Upper lobe of right lung (tissue), 1 donor: ENCODE measurements at places on chromosomes 4 and X.

DNA sequence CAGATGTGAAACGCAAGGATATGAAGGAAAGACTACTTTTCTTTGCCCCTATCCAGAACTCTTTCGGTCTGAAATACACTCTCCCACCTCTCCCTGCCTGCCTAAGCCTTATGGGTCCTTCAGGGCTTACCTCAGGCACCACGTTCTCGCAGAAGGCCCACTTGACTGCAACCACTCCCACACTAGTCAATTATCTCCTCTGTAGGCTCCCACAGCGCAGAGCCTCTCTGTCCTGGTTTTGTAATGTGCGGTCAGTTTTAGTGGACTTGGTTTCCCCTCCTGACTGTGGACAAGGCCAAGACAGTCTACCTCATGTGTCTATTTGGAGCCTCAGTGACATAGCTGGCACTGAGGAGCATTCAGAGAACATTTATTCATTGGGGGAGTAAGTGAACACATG, 11.1 kb downstream of the CNGA2 start:
- H3K36me3 ChIP-seq, result no peaks in the 10 kb centered on the region
- H3K4me1 ChIP-seq, result no peaks in the 10 kb centered on the region
- no peak overlapping the region for H3K27ac ChIP-seq

GRCh38 chr4:23881052-23881501, 8.8 kb downstream of the PPARGC1A start:
- peaks cover 13% of the 10 kb centered on the region for H3K4me1 ChIP-seq
- H3K36me3 ChIP-seq, result no peaks in the 10 kb centered on the region
- no peak overlapping the region for H3K4me3 ChIP-seq

- H3K4me1 ChIP-seq, result peaks cover 2% of the 10 kb centered on the region
- DNase-seq, result peak; percentile 68
- peak overlapping the region; percentile 60 for H3K4me3 ChIP-seq
- peak overlapping the region; percentile 40 for H3K27ac ChIP-seq
These were observed 5.6 kb downstream of the PRDM8 start for GRCh38 chr4:80202741-80203553.

DNA sequence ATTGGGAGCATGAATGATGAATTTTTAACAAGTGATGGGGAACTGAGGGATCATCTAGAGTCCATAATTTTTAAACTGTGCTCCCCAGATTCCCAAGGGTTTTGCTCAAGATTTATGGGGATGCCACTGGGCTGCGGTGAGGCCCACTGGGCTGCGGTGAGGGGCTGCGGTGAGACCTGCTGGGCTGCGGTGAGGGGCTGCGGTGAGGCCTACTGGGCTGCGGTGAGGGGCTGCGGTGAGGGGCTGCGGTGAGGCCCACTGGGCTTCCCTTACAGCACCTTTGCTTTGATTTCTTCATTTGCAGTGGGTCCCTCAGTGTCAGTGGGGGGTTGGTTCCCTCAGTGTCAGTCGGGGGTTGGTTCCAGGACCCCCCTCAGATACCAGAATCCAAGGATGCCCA, 47.4 kb upstream of the ATOH1 start:
- no peak overlapping the region for H3K27ac ChIP-seq
- no peaks in the 10 kb centered on the region for H3K4me1 ChIP-seq
- H3K4me3 ChIP-seq, result no peak overlapping the region
- no peaks in the 10 kb centered on the region for H3K27me3 ChIP-seq
- DNase-seq, result no peak

DNA sequence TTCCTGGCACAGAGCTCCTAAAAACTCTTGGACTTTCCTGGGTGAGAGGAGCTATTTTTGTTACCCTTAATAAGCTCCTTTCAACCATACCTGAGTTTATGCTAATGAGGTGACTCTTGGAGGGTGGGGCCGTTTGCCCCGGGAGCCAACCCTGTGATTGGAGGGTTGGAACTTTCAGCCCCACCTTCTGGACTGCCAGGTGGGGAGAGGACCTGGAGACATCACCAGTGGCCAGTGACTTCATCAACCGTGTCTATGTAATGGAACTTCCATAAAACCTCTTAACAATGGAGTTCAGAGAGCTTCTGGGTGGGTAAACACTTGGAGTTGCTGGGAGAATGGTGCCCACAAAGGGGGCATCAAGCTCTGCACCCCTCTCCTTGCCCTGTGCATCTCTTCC, 17.9 kb upstream of the ENPP6 start:
- H3K27me3 ChIP-seq, result peaks cover 9% of the 10 kb centered on the region
- H3K36me3 ChIP-seq, result no peaks in the 10 kb centered on the region
- no peak overlapping the region for H3K27ac ChIP-seq
- H3K4me3 ChIP-seq, result no peak overlapping the region
- no peak for DNase-seq

GRCh38 chr4:111639120-111639690, 506.0 kb upstream of the FAM241A start:
- no peak overlapping the region for H3K4me3 ChIP-seq
- no peak for DNase-seq
- no peaks in the 10 kb centered on the region for H3K4me1 ChIP-seq
- no peaks in the 10 kb centered on the region for H3K27me3 ChIP-seq
- no peak overlapping the region for H3K27ac ChIP-seq

GRCh38 chr4:43903456-43903855, 545.2 kb downstream of the KCTD8 start:
- H3K4me3 ChIP-seq, result no peak overlapping the region
- H3K36me3 ChIP-seq, result no peaks in the 10 kb centered on the region
- no peak for DNase-seq
- no peaks in the 10 kb centered on the region for H3K27me3 ChIP-seq

DNA sequence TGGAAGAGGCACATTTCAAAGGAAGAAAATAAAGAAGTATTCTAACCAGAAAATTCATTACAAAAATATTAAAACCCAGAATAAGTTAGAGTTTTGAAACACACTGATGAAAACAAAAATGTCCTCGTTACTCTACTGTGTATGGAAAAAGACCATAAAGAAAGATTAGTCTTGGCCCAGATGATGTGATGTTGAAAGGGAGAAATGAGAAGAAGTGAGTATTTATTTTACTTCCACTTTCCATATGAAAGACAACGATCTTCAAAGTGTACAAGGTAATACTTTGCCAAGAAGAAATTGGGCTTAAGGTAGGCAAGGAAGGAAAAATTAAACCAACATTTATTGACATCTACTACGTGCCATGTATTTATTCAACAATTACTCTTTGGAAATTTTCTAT, 48.6 kb upstream of the EMCN start:
- H3K4me1 ChIP-seq, result no peaks in the 10 kb centered on the region
- H3K27me3 ChIP-seq, result no peaks in the 10 kb centered on the region
- H3K4me3 ChIP-seq, result no peak overlapping the region
- no peak for DNase-seq
